ENCODE measurements at places on chromosomes 1 and 21. TPM values are rescaled to one million over a fixed set of nuclear protein-coding genes. Genes with fewer than 3 reads are reported as not detected.

The CELA2B gene
- total RNA-seq, result not detected

The NPL gene
- 4.4 TPM for total RNA-seq

The GPR52 gene
- 3.0 TPM for total RNA-seq

The FCRL3 gene
- total RNA-seq, result 0.05 TPM

The OLIG2 gene
- total RNA-seq, result not detected

The MYOG gene
- not detected for total RNA-seq

The A3GALT2 gene
- not detected for total RNA-seq

The TTLL7 gene
- 0.58 TPM for total RNA-seq

The RNU1-2 gene
- 1,962 TPM for total RNA-seq

The ADGRL4 gene
- not detected for total RNA-seq

The OR10J1 gene
- not detected for total RNA-seq

The LCE2C gene
- total RNA-seq, result not detected

The C4BPA gene
- total RNA-seq, result not detected

The SPATA46 gene
- not detected for total RNA-seq

The HSD3B2 gene
- not detected for total RNA-seq

The RORC gene
- total RNA-seq, result 1.3 TPM

The CYP4B1 gene
- total RNA-seq, result not detected

The PDZK1IP1 gene
- total RNA-seq, result not detected

The ZNF593OS gene
- not detected for total RNA-seq

The TMEM269 gene
- total RNA-seq, result not detected

The THEM4 gene
- 30.6 TPM for total RNA-seq

The KCNA3 gene
- total RNA-seq, result 29.5 TPM

All from activated CD4-positive, alpha-beta T cell treated with anti-CD3 and anti-CD28 coated beads, Interleukin-2, amount 10 ng/mL, durations not matched to agents 24 days and 14 days (primary cell).